ENCODE measurements at places on chromosomes 12 and 14. TPM values are rescaled to one million over a fixed set of nuclear protein-coding genes. Genes with fewer than 3 reads are reported as not detected.

The MFAP5 gene
- total RNA-seq: 138 TPM

- no peaks in the 10 kb centered on the region for H3K27me3 ChIP-seq
- DNase-seq: no peak
- no peaks in the 10 kb centered on the region for H3K36me3 ChIP-seq
- no peak overlapping the region for H3K27ac ChIP-seq
Observed at GRCh38 chr12:93956551-93956950, 191.8 kb upstream of the PLXNC1 start.

DNA sequence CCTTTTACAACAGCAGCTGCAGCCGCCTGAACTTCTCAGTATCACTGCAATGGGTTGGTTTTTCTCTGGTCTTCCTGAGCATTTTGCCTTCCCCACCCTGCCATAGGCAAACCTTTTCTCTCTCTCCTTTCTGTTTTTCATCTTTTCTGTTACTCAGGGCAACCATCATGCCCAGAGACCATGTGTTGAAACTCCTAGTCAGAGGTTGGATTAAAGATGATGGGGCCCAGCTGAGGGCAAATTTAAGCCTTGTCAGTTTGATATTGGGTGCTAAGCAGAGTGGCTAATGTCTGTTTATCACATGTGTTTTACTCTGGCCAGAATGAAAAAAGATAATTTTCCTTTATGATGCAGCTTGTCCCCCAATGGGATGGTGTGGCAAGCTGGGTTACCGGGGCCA is 107.9 kb upstream of the PMCH start:
- no peak overlapping the region for H3K27ac ChIP-seq
- H3K4me3 ChIP-seq: no peak overlapping the region

DNA sequence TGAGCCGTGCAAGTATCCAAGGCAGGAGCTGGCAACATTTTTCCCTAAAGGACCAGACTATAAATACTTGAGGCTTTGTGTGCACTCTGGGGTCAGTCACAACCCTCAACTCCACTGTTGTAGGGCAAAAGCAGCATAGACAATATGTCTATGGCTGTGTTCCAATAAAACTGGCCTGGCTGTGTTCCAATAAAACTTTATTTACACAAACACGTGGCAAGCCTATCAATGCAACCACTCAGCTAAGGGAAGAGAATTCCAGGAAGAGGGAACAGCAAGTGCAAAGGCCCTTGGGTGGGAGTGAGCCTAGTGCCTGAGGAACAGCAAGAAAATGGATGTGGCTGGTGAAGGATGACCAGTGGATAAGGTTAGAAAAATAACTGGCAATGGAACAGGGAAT is 11.3 kb upstream of the FAM181A start:
- no peaks in the 10 kb centered on the region for H3K36me3 ChIP-seq
- H3K4me1 ChIP-seq: peaks cover 14% of the 10 kb centered on the region
- no peak overlapping the region for H3K4me3 ChIP-seq
- H3K27me3 ChIP-seq: no peaks in the 10 kb centered on the region
- DNase-seq: no peak

The RIMBP2 gene
- 11.4 TPM for total RNA-seq

GRCh38 chr14:53692451-53692850 is 264.2 kb downstream of the BMP4 start:
- no peaks in the 10 kb centered on the region for H3K36me3 ChIP-seq
- no peaks in the 10 kb centered on the region for H3K4me1 ChIP-seq
- no peak overlapping the region for H3K27ac ChIP-seq
- DNase-seq: no peak

DNA sequence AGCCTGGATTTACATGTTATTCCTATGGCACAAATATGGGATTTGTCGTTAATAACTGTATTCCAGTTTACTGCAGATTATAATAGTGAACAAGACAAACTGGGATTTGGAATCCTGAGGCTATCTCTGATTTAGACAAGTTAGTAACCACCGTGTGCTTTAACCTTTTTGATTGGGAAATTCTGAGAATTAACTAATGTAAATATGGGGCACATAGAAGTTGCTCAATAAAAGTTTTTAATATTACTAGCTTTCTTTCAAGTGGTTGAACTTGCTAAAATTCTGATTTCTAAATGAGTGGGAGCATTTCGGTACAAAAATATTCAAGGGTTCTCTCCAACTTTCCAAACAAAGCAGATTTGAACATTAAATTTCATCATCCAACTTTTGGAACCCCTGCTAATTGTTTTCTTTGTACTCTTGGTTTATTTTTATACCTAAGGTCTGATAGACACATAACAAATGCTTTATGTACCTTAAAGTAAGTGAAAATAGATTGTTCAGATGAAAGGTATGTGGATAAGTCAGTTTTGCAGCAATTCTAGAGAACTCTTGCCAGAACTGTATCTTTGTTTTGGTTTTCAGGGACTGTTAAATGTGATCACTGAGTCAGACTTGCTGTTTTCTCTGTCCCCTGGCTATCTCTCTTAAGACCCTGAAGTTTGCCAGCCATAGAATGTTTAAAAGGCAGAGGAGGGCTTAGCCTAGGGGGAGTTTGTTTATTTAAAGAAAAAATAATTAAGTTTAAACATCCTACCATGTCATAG is 57.5 kb downstream of the FRS2 start:
- peak overlapping the region; percentile 33 for H3K27ac ChIP-seq
- no peaks in the 10 kb centered on the region for H3K27me3 ChIP-seq
- DNase-seq: no peak
- peaks cover 11% of the 10 kb centered on the region for H3K4me1 ChIP-seq

GRCh38 chr14:53964249-53964648 is 7.6 kb upstream of the BMP4 start:
- H3K4me1 ChIP-seq: peaks cover 12% of the 10 kb centered on the region
- no peaks in the 10 kb centered on the region for H3K36me3 ChIP-seq
- H3K27ac ChIP-seq: no peak overlapping the region
- H3K27me3 ChIP-seq: peaks cover 42% of the 10 kb centered on the region

DNA sequence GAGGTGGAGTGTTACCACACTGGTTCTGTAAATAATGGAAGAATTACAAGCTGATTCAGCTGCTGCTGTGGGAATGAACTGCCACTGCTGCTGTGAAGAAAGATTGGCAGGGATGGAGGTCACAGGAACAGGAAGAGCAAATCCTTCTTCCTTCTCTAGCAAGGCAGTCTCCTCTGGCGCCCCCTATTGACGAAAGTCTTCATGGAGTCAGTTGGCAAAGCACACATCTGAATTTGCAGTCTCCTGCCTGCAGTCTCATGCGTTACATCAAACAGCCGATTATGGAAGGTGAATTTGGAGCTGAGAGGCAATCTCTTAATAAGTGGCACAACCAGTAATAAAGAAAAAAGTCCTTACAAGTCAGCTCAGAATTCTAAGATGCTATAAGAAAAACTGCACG is 106.0 kb upstream of the TMTC1 start:
- H3K27me3 ChIP-seq: no peaks in the 10 kb centered on the region
- H3K36me3 ChIP-seq: no peaks in the 10 kb centered on the region
- no peak overlapping the region for H3K4me3 ChIP-seq
- no peak overlapping the region for H3K27ac ChIP-seq
- H3K4me1 ChIP-seq: no peaks in the 10 kb centered on the region

Measured in spinal cord (tissue), 10 donors.